Sigmoid colon (tissue), 7 donors: ENCODE measurements at places on chromosomes 2 and 18.

GRCh38 chr18:21851327-21851961, 110.9 kb downstream of the MIB1 start:
- H3K27me3 ChIP-seq: no peaks in the 10 kb centered on the region
- H3K36me3 ChIP-seq: peaks cover 3% of the 10 kb centered on the region
- H3K4me3 ChIP-seq: peak overlapping the region; percentile 3

GRCh38 chr2:197613509-197613987, 61.8 kb downstream of the RFTN2 start:
- H3K4me3 ChIP-seq: no peak overlapping the region
- H3K36me3 ChIP-seq: no peaks in the 10 kb centered on the region
- no peaks in the 10 kb centered on the region for H3K27me3 ChIP-seq
- no peak overlapping the region for H3K27ac ChIP-seq
- H3K4me1 ChIP-seq: no peaks in the 10 kb centered on the region
- DNase-seq: no peak

GRCh38 chr18:75309564-75309963, 99.0 kb downstream of the TSHZ1 start:
- no peak overlapping the region for H3K27ac ChIP-seq
- H3K36me3 ChIP-seq: no peaks in the 10 kb centered on the region
- DNase-seq: no peak
- H3K4me1 ChIP-seq: no peaks in the 10 kb centered on the region

DNA sequence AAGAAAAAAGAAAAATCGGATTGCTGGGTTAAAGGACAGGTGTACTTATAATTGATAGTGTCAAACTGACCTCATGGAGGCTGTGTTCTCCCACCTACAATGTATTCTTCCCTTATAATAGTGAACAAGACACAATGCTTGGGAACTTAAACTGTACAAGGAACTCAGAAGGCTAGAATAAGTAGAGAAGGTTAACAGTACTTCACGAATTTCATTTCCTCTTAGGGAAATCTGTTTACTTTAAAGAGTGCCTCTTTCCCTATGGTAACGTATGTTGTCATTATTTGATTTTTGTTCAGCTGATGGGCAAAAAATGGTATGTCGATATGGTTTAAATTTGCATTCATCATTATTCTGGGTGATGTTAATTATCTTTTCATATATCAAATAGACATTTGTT, 9.2 kb upstream of the HK2 start:
- H3K4me1 ChIP-seq: peaks cover 11% of the 10 kb centered on the region
- no peaks in the 10 kb centered on the region for H3K27me3 ChIP-seq
- no peak for DNase-seq
- H3K4me3 ChIP-seq: no peak overlapping the region

DNA sequence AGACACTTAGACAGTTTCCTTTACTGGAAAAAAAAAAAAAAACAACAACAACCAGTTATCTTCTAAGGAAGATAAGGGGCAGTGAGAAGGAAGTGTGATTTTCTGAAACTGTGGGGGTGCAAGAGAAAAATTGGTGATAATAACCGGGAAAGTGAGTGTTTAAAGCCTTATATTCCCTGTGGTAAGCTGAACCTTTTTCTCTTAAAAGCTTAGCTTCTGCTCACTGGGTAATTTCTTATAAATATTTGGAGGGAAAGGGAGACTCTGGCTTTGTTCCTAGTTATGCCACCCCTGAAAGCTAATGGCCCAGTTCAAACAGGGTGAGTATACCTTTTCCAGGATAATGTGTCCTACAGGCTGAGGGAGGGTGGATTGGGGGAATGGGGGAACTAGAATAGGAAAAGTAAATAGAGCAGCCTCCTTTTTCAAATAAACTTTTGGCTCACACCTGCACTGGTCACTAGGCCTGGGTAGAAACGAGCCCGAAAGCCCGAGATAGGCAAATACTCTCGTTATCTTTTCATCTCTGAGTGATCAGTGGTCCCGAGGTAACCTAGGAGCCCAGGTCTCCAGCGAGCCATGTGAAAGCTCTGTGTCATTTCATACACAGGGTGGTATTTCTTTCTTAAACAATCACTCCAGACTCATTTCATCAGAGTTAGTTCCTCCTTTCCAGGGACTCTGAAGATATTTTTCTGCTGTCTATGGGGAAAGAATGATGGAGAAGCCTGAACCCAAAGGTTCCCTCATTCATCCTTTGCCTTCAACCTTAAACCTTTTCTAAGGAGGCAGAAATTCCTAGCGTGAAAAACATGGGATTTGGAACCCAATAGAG, 15.5 kb upstream of the SRBD1 start:
- no peak overlapping the region for H3K4me3 ChIP-seq
- no peaks in the 10 kb centered on the region for H3K4me1 ChIP-seq
- DNase-seq: no peak
- H3K27me3 ChIP-seq: no peaks in the 10 kb centered on the region
- H3K36me3 ChIP-seq: no peaks in the 10 kb centered on the region

GRCh38 chr2:197141702-197142473, 168.7 kb downstream of the ANKRD44 start:
- H3K27ac ChIP-seq: no peak overlapping the region
- H3K4me1 ChIP-seq: peaks cover 3% of the 10 kb centered on the region
- H3K36me3 ChIP-seq: no peaks in the 10 kb centered on the region
- no peaks in the 10 kb centered on the region for H3K27me3 ChIP-seq

DNA sequence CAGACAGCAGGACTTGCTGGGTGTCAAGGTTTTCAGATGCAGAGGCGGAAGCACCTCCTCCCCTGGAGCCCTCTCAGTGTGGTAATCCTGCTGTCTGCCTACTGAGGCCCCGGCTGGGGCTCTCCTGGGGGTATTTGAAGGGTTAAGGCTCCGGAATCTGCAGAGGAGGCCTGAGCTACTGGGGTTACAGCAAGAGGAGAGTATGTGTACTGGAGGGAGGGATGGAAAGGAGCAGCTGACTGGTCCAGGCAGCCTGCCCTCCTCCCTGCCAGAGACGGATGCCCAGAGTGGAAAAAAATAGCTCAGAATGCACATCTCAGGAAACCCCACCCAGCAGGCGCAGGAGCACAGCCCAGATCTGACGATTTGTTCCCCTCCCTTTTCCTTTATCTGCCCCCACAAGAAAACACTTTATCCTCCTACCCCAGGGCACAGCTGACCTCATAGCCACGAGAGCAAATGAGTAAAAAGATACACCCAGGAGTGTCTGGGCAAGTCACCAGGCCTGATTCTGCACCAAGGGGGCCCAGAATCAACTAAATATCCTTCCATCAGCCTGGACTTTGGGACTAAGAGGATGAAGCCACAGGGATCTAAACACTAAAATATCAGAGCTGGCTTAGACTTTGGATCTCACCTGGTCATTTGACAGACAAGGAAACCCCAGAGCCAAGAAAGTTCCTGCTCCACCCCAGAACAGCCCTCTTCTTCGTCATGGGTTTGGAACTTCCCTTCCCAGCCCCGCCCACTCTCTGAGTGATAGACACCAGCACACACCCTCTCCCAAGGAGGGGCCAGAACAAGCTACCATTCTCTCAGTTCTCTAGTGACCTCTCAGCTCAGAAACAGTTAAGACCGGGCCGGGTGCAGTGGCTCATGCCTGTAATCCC, 5.5 kb downstream of the TMBIM1 start:
- peak overlapping the region; percentile 50 for H3K4me3 ChIP-seq
- DNase-seq: peak; percentile 97
- H3K36me3 ChIP-seq: no peaks in the 10 kb centered on the region
- no peaks in the 10 kb centered on the region for H3K27me3 ChIP-seq

GRCh38 chr2:227848586-227848985, 22.8 kb upstream of the DAW1 start:
- no peaks in the 10 kb centered on the region for H3K36me3 ChIP-seq
- no peaks in the 10 kb centered on the region for H3K4me1 ChIP-seq
- H3K27ac ChIP-seq: no peak overlapping the region
- no peak overlapping the region for H3K4me3 ChIP-seq

GRCh38 chr2:232981767-232982360, 31.2 kb downstream of the NGEF start:
- no peak overlapping the region for H3K4me3 ChIP-seq
- no peaks in the 10 kb centered on the region for H3K27me3 ChIP-seq
- no peak overlapping the region for H3K27ac ChIP-seq
- no peaks in the 10 kb centered on the region for H3K4me1 ChIP-seq

DNA sequence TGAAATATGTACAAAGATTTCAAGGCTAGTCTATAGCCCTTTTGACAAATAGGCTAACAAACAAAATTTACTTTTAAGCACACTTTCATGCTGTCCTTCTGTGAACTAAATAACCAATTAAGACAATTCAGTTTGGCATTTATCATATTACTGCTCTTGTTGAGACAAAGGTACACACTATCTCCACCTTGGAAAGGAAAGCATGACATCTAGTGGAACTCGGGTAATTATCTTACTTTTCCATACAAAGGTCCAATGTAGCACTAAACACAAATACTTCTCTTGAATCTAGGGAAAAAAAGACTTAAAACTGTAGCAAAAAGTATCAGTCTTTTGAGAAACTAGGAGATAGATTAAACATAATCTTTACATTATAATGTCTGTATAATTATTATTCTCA, 125.0 kb upstream of the CD226 start:
- H3K36me3 ChIP-seq: no peaks in the 10 kb centered on the region
- no peak for DNase-seq
- no peak overlapping the region for H3K4me3 ChIP-seq
- no peaks in the 10 kb centered on the region for H3K27me3 ChIP-seq
- no peaks in the 10 kb centered on the region for H3K4me1 ChIP-seq
- H3K27ac ChIP-seq: no peak overlapping the region

- no peaks in the 10 kb centered on the region for H3K36me3 ChIP-seq
- H3K4me3 ChIP-seq: no peak overlapping the region
- H3K27me3 ChIP-seq: no peaks in the 10 kb centered on the region
- H3K27ac ChIP-seq: no peak overlapping the region
- H3K4me1 ChIP-seq: no peaks in the 10 kb centered on the region
- no peak for DNase-seq
These were observed 168.0 kb downstream of the ASXL3 start for GRCh38 chr18:33745871-33746545.

GRCh38 chr2:201126308-201127151, 10.6 kb downstream of the CFLAR start:
- no peak for DNase-seq
- peaks cover 95% of the 10 kb centered on the region for H3K4me1 ChIP-seq
- H3K27ac ChIP-seq: peak overlapping the region; percentile 78

- no peaks in the 10 kb centered on the region for H3K36me3 ChIP-seq
- H3K4me3 ChIP-seq: peak overlapping the region; percentile 23
- H3K27me3 ChIP-seq: peaks cover 81% of the 10 kb centered on the region
- peaks cover 3% of the 10 kb centered on the region for H3K4me1 ChIP-seq
These were observed 2.3 kb downstream of the EMX1 start for GRCh38 chr2:72919414-72920317.

DNA sequence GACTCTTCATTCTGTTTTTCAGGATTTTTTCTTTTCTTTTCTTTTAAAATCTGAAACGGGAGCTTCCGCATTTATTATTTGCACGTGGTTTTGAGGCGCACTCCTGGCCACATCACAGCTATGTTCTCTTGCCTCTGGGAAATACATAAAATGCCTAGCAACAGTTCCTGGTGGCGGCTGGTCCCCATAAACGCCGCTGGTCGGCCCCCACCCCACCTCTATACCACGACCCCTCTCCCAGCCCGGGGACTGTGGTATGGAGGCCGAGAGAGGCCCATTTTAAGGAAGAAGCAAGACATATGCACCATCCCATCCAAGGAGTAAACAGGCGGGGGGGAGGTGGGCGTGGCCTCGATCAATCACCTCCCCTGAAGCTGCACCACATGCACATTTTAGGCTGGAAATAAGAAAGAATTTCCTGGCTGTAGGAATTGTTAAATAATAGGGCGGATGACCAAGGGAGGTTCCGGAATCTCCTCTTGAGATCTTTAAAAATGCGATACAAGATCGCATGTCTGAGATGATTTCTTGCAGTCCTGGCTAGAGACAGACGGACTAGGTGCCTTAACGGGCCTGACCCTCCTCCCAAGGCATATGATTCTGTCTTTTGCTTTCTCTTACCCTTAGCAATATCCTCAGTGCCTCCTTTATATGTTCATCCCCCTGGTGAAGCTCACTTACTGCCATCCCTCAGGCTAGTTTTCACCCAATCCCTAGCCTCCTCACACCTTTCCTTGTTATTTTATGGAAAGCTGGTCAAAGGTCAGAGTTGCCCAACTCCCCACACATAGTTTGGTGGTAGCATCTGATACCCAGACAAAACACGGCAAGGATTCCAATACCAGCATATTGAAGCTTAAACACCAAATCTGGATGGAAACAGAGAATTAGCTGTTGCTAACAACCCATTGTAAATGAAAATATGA, 82.4 kb downstream of the BCL2 start:
- peak overlapping the region; percentile 88 for H3K27ac ChIP-seq
- H3K4me1 ChIP-seq: peaks cover 26% of the 10 kb centered on the region
- H3K36me3 ChIP-seq: no peaks in the 10 kb centered on the region
- no peak for DNase-seq
- H3K27me3 ChIP-seq: no peaks in the 10 kb centered on the region
- H3K4me3 ChIP-seq: no peak overlapping the region

GRCh38 chr2:120885749-120886148, 150.1 kb downstream of the GLI2 start:
- no peak for DNase-seq
- H3K36me3 ChIP-seq: no peaks in the 10 kb centered on the region
- no peak overlapping the region for H3K27ac ChIP-seq
- H3K4me3 ChIP-seq: no peak overlapping the region
- no peaks in the 10 kb centered on the region for H3K27me3 ChIP-seq
- peaks cover 17% of the 10 kb centered on the region for H3K4me1 ChIP-seq

DNA sequence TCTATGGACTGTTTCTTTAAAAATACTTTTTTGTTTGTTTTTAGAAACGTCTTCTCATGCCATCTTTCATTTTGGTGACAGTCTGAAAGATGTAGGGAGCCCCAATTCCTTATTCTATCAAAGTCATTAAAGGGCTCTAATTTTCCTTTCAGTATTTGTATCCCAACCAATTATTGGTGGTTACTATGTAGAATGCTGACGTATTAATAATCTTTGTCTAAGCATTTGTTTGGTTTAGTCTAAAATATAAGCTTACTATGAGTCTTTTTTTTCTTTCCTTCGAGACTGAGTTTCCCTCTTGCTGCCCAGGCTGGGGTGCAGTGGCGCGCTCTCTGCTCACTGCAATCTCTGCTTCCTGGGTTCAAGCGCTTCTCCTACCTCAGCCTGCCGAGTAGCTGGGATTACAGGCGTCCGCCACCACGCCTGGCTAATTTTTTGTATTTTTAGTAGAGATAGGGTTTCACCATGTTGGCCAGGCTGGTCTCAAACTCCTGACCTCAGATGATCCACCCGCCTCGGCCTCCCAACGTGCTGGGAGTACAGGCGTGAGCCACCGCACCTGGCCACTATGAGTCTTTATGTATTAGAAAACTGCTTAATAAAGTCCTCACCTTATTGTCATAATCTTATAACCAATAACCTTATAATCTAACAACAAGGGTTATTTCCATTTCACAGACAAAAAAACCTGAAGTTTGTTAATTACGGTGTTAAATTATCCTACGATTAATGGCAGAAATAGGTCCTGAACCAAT, 849 bp upstream of the VRK2 start:
- no peak for DNase-seq
- H3K36me3 ChIP-seq: no peaks in the 10 kb centered on the region
- H3K27me3 ChIP-seq: no peaks in the 10 kb centered on the region
- H3K4me1 ChIP-seq: peaks cover 31% of the 10 kb centered on the region
- H3K27ac ChIP-seq: peak overlapping the region; percentile 92
- peak overlapping the region; percentile 60 for H3K4me3 ChIP-seq
